ENCODE measurements at places on chromosomes 2 and 18.
A peak's percentile ranks its signal among the peaks of the same experiment; 100 is the strongest.

- no peak for DNase-seq
Measured at GRCh38 chr2:37267685-37268084, 36.2 kb downstream of the NDUFAF7 start.

DNA sequence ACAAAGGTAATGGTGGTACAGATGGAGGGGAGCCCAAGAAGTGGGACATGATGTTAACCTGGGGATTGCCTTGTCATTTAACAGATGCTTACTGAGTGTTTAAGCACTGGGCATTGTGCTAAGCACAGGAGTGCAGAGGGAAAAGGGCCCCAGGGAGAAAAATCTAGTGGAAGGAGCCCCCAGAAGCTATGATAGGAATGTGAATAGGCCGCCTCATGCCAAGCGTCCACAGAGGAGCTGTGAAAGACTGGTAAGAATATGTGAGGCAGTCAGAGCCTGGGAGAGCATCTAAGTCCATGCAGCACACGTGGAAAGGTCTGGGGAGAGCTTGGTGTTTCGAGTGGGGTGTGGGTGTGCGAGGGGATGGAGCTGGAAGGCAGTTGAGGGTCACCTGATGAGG, 5.5 kb downstream of the ZNF532 start:
- DNase-seq: no peak

DNA sequence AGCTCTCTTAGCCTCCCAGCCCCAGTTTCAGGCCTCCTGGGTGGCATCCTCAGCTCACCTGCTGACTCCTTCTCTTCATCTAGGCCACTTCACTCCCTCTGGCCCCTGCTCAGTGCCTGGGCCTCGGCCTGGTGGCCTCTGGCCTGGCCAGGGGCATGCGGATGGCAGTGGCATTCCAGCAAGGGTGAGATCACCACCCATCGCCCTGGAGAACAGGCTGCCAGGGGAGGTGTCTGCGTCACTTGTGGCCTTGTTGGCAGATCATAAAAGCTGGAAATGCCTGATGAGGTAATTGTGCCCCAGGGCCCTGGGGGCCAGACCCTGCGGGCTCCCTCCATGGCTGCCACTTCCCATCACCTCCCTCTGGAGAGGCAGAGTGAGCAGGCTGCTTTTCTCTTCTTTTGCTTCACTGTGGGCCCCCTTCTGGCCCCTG, 72.5 kb upstream of the SMAD2 start:
- no peak for DNase-seq

- peak; percentile 46 for DNase-seq
Measured at GRCh38 chr2:85308896-85309555, 18.8 kb downstream of the TGOLN2 start.

DNA sequence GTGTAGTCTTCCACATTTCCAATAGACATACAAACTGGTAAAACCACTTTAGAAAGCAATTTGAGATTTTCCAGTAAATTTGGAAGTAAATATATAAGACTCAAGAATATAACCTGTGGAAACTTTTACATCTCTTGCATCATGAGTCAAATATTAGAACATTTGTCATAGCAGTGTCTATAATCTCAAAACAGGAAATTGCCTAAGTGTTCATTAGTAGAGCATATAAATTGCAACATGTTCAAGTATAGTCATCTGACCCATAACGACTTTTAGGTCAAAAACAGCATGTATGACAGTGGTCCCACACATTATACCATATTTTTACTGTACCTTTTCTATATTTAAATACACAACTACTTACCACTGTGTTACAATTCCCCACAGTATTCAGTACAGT, 555.9 kb upstream of the VRK2 start:
- DNase-seq: no peak

GRCh38 chr2:214014551-214015220, 396.2 kb upstream of the VWC2L start:
- no peak for DNase-seq

- no peak for DNase-seq
Measured at GRCh38 chr2:150571121-150571520, 83.7 kb upstream of the RND3 start.

DNA sequence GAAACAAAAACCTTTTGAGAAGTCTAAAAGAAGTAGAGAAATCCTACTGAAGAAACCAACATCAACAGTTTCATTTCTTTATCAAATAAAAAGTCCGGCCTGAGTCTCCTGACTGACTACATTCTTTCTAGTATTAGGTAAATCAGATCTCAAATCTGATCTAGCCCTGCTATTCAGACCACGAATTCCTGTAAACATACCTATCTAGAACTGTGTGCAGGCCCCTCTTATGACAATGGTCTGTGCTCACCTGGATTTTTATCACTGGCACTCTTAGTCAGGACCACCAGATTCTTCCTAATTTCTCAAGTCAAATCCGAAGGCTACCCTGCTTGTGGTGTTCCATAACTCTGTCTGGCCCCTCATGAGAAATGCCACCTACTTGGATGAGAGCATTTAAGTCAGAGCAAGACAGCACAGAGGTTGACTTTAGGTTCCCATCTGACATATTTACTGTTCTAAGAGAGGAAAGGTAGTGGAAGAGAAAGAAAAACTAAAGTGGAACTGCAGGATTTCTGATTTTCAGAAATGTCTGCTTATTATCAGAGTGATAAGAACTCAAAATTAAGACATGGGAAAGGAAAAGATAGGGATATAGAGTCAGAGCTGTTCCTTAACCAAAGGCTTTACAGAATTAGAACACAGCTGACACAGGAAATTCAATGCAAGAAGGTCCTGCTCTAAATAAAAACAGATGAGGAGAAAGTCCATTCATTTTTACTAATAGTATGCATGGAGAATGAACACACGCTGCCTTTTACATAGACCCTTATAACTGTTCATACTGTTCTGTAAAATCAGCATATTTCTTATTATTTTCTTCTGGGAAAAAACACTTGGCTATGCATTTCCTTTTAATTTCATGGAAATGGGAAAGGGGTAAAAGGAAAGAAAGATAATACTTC, 56.5 kb downstream of the SLC8A1 start:
- DNase-seq: no peak

DNA sequence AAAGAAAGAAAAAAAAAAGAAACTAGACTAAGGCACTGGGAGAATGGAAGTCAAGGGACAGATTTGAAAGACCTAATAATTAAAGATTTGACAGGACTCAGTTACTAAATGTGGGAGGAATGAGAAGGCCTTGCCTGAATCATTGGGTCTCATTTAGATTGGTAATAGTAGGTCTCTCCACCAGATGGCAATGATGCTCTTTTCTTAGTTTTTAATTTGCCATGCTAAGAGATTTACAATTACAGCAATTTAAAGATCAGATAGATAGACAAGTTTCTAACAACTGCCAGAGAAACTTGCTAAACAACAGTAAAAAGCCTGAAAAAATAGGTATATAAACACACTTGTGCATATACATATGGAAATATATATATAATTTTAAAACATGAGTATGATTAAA, 153.0 kb downstream of the TMEM247 start:
- DNase-seq: peak; percentile 26
